ENCODE measurements at places on chromosomes 12 and 14.

- no peak for DNase-seq
These were observed 74.3 kb downstream of the IGF1 start for GRCh38 chr12:102406033-102406584.

DNA sequence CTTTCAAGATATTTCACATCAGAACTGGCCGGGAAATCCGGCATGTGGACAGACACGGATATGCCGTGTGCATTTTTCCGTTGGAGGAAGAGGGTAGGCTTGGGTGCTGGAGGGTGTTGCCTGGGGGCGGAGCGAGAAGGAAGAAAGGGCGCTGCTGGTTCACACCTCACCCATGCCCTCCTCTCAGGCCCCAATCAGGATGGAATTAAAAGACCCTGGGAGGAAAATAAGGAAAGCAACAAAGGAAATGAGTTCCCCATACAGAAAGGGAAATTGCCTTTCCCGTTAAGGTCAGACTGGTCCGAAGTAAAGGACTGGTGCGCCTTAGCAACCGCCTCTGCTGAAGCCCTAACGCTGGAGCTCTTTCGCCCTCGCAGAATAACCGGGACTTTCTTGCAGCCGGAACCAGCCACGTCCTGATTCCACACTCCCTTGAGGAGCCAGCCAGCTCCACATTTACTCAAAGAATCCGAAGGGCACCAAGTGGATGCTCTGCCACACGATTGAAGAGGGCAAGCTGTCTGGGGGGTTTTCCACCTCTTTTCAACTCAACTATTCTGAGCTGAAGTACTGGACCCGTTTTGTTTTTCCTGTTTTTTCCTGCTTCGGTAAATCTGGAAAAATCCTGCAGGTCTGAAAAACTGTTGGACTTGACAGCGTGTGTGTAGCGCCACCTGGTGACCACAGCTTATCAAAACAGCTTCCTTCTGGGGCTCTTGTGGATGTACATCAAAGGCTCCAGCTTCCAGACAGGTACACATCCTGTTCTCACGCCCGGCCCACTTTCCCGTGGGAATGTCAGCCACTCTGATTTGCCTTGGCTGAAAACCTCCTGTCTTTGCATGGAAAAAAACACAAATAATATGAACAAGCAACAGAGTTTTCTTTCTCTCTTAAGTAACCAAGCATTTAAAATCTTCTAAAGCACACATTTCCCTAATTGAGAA is 37.6 kb upstream of the BCL2L14 start:
- no peak for DNase-seq

DNA sequence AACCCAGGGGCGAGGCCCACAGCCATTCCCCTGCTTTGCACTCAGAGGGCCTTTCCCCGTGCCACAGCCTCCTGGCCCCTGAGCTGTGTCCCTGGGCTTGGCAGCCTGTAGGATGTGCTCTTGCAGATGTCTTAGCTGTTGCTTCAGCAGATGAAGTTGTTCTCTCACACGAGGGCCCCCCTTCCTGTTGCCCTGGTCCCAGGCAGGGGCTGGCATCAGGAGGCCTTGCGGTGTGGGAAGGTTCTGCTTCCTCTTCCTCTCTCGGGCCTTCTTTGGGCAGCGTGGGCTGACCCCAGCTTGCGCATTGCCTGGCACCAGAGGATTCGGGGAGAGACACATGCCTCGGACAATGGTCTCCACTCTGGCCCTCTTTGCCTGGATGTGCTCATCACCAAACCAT is 12.7 kb downstream of the PROX2 start:
- no peak for DNase-seq

GRCh38 chr14:101934601-101935150 is 29.7 kb upstream of the DYNC1H1 start:
- no peak for DNase-seq

GRCh38 chr14:45939572-45939971 is 686.6 kb upstream of the MIS18BP1 start:
- DNase-seq: no peak

- DNase-seq: no peak
These were observed 157.6 kb upstream of the TMTC2 start for GRCh38 chr12:82529101-82529500.

GRCh38 chr12:56081393-56082347 is 1.7 kb downstream of the ERBB3 start:
- no peak for DNase-seq

GRCh38 chr14:30558362-30558674 is 640 bp upstream of the G2E3 start:
- DNase-seq: no peak

GRCh38 chr14:65461730-65462129 is 49.2 kb downstream of the FUT8 start:
- DNase-seq: no peak

DNA sequence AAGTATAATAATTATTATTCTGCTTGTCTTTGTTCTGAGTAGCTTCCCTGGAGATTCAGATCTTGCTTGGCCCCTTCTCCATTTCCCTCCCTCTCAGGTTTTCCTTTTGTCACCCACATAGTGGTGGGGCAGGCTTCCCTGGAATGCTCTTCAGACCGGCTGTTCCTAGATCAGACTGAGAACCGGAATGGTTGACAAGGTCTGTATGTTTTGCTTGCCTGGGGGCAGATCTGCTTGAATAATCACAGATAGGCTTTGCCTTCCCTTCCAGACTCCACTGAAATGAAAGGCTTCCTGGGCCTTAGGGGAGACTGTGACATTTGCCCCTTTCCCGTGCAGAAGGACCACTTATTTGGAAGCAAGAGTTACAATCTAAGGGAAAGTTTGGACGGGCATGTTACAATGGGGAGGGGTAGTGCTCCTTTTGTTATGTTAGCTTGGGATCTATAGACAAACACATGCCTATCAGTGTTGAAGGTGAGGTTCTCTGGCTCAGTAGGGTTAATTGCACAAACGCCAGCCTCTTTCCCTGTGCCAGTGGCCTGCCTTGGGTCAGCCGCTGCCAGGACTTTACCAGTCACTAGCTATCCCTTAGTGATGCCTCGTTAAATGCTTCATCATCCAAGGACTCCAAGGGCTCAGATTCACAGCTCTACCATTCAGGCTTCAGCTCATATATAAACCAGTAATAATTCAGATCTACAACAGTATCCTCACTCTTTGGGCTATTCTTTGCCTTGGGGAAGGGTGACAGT is 178.6 kb downstream of the SNAPC1 start:
- no peak for DNase-seq

DNA sequence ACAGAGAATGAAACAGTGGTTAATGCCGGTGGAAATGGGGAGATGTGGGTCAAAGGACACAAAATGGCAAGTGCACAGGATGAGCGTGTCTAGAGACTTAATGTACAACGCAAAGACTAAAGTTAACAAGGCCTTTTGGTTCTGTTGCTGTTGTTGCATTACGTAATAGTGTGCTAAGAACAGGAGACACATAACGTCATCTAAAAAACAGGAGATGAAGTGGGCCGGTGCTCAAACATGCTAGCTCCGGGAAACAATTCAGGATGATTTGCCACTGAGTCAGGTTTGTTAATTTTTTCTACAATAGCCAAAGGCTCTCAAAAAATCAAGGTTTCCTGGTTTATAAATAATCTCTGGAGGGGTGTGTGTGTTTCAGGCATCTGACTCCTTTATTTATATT is 55.5 kb downstream of the ETV6 start:
- no peak for DNase-seq

GRCh38 chr12:82608706-82609105 is 78.0 kb upstream of the TMTC2 start:
- no peak for DNase-seq

GRCh38 chr12:45663455-45663854 is 66.1 kb upstream of the ARID2 start:
- no peak for DNase-seq

DNA sequence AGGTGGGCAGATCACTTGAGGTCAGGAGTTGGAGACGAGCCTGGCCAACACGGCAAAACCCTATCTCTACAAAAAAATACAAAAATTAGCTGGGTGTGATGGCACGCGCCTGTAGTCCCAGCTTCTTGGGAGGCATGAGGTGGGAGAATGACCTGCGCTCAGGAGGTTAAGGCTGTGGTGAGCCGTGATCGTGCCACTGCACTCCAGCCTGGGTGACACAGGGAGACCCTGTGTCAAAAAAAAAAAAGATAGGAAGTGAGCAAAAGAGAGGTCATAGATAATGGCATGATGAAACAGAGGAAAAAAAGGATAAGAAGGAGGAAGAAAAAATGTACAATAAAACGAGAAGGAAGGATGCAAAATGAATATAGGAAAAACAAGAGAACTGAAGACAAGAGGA is 159.5 kb downstream of the ETV6 start:
- DNase-seq: no peak

GRCh38 chr12:11723993-11724392 is 74.5 kb downstream of the ETV6 start:
- no peak for DNase-seq

- no peak for DNase-seq
These were observed 17.6 kb downstream of the NINJ2 start for GRCh38 chr12:645563-646071.

GRCh38 chr14:92122351-92122677 is 545 bp downstream of the CPSF2 start:
- no peak for DNase-seq

GRCh38 chr12:22029491-22029890 is 16.5 kb upstream of the CMAS start:
- DNase-seq: no peak

DNA sequence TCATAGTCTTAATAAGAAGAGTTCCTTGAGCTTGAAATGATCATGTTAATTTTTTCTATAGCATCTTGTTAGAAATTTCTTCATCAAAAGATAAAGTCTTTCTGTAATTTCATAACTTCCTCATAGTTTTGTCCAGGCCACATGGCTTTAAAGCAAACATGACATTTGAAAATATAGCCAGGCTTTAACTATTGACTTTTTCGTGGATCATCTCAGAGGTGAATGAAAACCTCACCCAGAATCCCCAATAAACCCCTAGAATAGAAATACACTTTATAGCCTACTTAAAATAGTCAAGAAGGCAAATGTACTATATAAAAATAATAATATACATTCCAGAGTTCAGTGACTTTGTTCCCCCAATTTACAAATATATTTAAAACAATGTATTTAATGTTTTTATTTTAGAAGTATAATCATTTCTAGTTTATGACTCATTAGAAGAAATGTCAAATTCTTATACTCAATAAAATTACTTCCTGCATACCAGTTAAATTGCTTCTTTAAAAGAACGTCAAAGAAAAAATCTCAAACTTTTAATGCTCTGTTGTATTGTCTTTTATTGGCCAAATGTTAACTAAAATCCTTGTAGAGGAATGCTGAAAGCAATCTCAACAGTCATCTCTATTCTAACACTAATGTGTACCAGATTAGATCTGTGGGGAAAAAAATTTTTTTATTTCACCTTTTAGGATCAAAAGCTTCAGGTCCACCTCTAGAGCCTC is 21.6 kb downstream of the EXOC5 start:
- DNase-seq: no peak

DNA sequence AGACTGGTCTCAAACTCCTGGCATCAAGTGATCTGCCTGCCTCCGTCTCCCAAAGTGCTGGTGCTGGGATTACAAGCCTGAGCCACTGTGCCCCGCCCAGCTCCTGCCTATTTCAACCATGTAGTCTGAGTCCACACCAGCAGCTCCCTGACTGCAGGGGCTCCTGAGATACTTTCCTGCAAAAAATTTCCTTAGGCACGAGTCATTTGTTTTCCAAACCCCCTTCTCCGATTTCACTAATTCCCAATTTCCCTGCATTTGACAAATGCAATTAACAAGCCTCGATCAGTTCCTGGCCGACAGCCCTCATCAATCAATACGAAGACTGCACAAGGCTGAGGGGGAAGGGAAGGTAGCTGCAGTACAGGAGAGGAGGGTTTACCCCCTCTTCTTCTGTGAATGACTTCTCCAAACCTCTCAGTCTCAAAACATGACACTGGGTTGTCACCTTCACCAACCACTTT is 10.1 kb downstream of the PSMB5 start:
- no peak for DNase-seq

DNA sequence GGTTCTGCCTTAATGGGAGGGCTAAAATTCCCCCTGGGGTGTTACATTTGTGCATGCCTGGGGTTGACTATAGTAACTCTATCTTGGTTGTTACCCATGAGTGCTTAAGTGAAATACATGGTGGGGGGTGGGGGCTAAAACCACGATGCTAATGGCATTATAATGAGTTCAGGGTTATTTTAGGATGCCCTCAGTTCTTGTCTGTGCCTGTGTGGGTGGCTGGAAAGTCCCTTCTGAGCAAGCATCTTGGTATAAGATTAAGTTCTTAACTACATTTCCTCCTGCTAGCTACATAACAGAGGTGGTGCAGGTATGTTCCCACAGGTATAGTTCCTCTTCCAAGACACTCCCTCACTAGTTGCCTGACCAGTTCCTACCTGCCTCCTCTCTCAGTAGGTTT is 822.3 kb downstream of the LRFN5 start:
- no peak for DNase-seq

DNA sequence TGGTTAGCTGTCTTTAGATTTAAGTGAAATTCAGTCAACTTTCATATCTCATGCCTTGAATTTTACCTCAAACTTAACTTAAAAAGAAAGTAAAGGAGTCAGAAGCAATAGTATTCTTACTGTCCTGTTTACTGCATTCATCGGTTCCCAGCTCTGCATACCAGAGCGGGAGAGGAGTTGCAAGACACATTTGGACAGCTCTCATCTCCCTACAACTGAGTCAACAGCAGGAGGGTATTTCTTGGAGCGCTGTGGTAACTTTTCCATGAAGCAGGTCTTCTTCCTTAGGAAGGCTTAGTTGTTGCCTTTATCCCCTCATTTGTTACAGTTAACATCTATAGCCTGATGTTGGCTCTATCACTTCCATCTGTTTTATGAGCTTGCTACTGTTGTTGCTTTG is 65.1 kb downstream of the TRMT5 start:
- DNase-seq: no peak

- DNase-seq: no peak
These were observed 4.2 kb downstream of the NPC2 start for GRCh38 chr14:74488786-74489397.

- no peak for DNase-seq
These were observed 111.9 kb downstream of the CALM1 start for GRCh38 chr14:90508536-90509254.

GRCh38 chr14:48125654-48126053 is 450.2 kb upstream of the MDGA2 start:
- no peak for DNase-seq

- DNase-seq: peak; percentile 86
These were observed 1.2 kb downstream of the PRMT8 start for GRCh38 chr12:3491938-3492792.

DNA sequence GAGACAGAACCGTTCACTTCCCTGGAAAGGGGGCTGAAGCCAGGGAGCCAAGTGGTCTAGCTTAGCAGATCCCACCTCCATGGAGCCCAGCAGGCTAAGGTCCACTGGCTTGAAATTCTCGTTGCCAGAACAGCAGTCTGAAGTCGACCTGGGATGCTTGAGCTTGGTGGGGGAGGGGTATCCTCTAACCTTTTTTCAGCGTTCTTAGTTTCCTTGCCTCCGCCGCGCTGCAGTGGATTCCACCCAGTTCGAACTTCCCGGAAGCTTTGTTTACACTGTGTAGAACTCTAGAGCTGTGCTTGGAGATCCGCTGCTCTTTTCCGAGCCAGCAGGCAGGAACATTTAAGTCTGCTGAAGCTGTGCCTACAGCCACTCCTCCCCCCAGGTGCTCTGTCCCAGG is 45.2 kb upstream of the FKBP4 start:
- no peak for DNase-seq
